ENCODE measurements at places on chromosomes 6 and 20. TPM values are rescaled to one million over a fixed set of nuclear protein-coding genes. Genes with fewer than 3 reads are reported as not detected.

DNA sequence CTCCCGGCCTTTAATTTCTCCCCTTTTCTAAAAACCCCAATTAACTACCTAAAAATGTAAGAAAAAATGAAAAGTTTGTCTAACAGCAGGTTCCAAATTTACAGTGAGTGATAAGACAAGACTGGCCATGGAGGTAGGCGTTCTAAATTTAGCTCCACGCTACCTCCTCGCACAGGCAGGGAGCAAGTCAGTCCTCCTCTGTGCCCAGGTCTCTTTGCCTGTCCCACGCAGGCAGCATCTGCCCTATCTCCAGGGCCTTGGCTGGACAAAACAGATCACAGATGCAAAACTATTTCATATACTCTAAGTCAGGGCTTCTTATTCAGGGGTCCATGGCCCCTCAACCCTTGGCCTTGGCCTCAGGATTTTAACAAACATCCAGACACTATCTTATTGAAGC lies 98.0 kb upstream of the JARID2 start:
- DNase-seq: no peak

GRCh38 chr6:7051780-7052442 lies 55.9 kb upstream of the RREB1 start:
- peak; percentile 78 for DNase-seq

DNA sequence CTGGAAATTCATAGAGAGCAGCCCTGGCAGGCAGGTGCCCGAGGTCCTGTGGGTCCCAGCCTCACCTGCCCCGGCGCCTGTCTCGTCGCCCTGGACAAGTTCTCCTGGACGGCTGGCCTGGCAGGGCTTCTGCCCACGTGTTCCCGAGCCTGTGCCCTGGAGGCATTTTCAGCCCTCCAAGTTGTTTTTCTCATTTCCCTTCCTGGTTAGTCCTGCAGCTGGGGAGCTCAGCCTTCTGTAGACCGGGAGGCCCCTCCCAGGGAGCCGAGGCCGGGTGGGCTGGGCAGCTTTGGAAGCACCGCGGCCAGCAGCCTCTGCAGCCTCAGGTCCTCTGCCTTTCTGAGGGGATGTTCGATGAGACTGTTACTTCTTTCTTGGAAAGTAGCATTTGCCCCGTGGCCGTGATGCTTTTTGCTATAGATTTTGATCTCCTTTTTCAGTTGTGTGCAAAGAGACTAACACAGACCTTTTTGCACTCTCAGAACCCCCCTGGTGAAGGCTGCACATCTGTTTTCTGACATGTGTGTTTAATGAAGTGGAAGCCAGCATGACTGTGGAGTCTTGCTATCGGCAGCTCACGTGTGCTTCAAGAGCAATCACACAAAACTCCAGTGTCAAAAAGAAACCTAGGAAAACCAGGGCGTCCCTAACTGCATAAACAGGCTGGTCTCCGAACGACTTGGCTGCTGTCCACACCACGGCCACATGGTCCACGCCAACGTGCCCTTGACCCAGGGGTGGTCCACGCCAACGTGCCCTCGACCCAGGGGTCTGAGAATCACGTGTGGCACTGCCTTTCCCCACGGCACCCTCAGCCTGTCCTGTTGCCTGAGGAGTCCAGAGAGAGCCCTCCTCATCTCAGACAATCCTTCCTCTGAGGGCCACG lies 207.5 kb downstream of the SMOC2 start:
- DNase-seq: peak; percentile 48

DNA sequence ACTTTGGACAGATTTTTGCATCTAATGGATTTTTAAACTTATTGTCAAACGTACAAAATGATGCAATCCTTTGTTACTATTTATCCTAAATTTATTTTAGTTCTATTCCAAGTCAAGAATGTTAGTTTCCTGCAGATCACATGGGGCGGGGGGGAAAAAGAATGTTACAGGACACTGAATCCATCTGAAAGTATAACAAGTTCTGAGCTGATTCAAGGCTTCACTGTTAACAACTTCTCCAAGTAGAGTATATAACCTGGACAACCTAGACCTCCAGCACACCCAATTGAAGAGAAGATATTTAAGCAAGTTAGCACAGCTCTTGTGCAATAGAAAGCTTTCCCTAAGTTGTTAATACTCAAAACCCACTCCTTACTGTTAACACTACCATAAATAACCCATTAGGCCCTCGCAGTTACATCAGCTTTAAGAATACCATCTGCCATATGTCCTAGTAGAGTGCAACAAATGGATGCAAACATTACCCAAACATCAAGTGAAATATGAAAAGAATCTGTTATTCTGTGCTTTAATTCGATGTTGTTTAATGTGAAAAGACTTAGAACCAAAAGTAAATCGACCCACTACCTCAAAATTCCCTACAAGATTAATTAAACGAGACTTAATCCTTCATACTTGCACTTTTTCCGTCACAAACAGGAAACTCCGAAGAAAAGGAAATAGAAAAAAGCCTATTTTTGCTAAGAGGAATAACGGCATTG lies 1.3 kb downstream of the SEC63 start:
- no peak for DNase-seq

- DNase-seq: no peak
These were observed 1.2 kb downstream of the PANK2 start for GRCh38 chr20:3890398-3890751.

GRCh38 chr6:163383912-163384311 lies 30.6 kb upstream of the QKI start:
- no peak for DNase-seq

DNA sequence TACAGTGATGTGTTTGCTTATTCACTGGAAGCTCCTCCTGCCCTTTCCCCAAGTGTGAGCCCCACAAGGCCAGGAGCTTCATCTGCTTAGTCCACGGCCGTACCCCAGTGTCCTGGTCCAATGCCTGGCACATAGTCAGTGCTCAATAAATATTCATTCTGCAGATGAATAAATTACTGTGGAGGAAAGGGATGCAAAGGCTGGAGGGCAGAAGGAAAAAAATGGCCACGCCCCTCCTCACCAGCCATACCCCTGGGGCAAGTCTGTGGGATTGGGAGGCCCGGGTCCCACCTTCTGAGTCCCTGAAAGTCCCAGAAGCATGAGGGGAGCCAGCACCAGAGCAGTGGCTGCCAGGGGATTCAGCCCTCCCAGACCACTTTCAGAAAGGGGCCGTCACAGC lies 65.5 kb downstream of the GRM4 start:
- DNase-seq: no peak

GRCh38 chr6:74408844-74409243 lies 712.8 kb downstream of the CD109 start:
- DNase-seq: no peak

GRCh38 chr6:25968769-25969168 lies 6.2 kb downstream of the TRIM38 start:
- DNase-seq: no peak

DNA sequence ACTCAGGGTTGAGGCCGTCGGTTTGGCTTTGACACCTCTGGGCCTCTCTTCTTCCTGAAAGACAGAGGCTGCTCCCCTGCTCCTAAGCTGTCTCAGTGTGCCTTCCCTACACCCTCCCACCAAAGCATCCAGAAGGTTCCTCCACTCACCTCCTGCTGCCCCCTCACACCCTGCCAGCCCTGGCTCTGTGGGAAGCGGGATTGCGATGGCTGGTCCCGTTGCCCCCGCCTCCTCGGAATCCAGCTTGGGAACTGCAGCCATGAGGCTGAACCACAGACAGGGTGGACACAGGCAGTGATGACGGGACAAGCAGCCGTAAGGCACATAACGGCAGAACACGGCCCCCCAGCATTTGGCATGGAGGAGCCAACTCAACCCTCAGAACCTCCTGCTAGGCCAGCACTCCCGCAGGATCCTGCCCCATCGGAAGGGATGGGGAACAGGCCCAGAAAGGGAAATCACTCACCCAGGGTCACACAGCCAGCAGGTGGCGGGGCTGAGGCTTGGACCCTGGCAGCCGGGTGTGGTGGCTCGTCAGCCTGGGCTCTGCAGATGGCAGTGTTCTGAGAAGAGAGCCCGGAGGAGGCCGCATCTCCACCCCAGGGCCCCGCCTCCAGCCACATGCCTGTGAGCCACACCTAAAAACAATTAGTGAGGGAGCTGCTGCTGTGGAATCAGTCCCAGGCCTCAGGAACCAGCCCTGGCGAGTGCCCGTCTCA lies 139.6 kb downstream of the PHACTR3 start:
- no peak for DNase-seq

DNA sequence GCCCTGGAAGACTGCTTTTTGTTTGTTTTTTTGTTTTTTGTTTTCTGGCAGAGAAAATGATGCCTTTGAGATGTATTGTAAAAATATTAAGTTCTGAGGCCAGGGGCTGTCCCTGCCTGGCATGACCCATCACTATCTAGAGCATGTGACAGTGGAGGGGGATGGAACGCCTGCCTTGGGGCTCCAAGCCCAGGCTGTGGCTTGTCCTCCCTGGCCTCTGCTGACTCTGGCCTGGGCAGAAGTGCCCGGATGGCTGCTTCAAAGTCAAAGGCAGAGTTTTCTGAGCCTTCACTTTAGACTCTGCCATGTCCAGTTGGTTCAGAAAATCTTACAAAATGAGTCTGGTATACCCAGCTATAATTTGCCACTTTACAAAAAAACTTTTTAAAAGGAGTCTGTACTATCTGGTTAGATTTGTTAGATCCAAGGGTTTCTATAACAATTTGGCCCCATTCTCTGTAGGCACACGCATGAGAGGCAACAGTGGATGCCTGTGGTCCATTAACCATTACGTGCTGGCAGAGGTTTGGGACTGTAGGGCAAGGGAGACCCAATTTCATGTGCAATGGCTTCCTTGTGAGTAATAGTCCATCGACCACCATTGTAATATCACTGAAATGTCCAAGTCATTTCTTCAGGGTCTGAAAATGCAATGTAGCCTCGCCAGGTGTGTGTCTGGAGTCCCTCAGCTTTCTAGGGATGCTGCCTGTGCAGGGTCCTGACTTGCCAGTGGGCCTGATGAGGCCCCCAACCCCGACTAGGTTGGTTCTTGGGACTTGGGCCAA lies 8.3 kb downstream of the PPP1R3G start:
- DNase-seq: no peak

DNA sequence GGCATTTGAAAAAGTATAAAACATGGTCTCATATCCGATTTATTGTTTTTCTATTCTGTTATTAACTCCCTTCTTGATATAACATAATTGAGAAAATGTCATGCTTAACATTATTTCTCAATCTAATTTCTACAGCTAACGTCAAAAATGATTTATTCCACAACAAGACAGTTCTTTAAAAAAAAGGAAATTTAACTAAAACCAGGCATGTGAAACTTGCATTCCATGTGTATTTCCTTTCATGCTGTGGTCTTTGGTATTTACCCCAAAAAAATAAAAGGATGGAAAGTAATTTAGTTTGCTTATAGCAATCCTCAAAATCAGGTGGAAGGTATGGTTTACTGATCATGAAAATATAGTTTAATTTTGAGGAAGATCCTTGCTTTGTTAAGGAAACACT lies 142.8 kb downstream of the COL21A1 start:
- no peak for DNase-seq

- peak; percentile 67 for DNase-seq
These were observed 21.9 kb downstream of the ECT2L start for GRCh38 chr6:138817799-138818198.

DNA sequence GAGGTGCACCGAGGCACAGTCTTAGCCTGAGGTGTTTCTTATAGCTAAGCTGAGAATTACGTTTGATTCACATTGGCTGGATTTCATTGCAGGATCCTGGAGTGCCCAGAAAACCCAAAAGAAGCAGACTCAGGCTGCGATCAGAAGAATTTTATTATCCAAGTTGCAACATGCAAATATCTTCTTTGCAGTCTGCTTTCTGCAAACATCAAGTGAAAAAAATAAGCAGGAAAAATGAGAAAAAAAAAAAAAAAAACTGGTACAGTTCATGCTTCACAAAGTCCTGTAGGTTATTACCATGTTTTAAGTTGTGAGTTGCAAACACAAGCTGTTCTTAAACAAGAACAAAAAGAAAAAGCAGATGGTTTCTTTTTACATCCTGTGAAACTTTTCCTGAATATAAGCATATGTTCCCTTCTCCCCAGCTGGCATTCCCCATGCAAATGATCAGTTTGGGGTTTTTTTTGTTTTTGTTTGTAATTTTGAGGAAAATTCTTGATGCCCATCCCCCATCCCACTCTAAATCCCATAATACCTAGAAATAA lies 349.0 kb downstream of the CBLN4 start:
- no peak for DNase-seq

The HSPA1L gene
- total RNA-seq: 1.0 TPM

DNA sequence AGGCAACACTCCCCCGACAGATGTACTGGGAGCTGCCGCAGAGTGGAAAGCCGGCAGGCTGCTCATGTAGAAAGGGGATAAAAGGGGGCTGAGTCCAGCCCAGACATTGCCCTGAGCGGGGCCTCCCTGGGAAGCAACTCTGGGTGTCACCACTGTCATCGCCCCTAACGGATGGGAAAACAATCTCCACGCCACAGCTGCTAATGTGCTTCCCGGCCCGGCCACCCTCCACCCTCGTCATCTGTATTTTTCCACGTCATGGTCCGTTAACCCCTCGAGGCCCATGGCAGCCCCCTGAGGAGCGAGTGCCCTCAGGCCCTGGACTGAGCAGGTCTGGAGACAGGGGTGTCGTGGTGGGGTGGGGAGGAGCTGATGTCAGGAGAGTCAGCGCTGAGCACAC lies 227.4 kb downstream of the DLL1 start:
- DNase-seq: no peak

GRCh38 chr6:156630613-156631302 lies 146.4 kb upstream of the ARID1B start:
- no peak for DNase-seq

DNA sequence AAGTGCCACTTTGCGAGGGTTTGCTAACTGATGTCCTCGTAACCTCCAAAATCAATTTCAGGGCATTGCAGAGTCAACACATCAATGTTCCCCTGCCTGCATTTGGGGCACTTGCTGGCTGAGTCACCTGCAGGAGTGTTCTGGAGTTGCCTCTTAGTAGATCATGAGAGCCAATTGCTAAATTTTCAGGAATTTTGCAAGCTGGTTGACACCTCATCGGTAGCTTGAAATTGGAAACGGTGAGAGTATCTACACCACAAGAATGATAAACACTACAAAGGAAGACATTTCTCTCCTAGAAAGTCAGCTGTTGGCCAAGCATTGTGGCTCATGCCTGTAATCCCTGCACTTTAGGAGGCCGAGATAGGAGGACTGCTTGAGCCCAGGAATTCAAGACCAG lies 10.8 kb upstream of the BFSP1 start:
- DNase-seq: no peak

- DNase-seq: peak; percentile 72
These were observed 13.6 kb downstream of the FGD2 start for GRCh38 chr6:37019065-37019450.

GRCh38 chr20:38073307-38074071 lies 39.9 kb downstream of the RPRD1B start:
- peak; percentile 45 for DNase-seq

All from body of pancreas (tissue), 4 donors.